ENCODE measurements at places on chromosomes 3 and 15.
A peak's percentile ranks its signal among the peaks of the same experiment; 100 is the strongest.

- DNase-seq, result no peak
These were observed 48.7 kb downstream of the PPM1L start for GRCh38 chr3:160804762-160805161.

GRCh38 chr3:188389711-188390342 is 235.9 kb downstream of the LPP start:
- peak; percentile 30 for DNase-seq

- DNase-seq, result no peak
These were observed 43.1 kb upstream of the SLC6A6 start for GRCh38 chr3:14359348-14359747.

DNA sequence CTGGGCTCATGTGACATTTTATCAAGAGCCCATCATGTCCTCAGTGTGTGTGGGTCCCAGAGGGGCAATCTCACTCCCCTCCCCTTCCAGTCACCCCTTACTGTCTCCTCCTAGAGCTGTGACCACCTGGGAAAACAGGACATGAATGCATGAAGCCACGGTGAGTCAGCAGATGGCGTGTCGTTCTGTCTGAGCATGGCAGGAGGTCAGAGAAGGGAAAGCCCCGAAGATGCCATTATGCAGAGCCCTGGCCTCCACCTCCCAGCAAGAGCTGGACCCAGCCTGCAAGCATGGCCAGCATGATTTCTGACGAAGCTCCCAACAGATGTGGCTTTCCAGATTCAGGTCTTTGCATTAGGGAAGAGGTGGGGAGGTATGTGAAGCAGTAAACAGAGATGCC is 118.5 kb downstream of the TLE3 start:
- no peak for DNase-seq

All from stimulated activated CD4-positive, alpha-beta T cell treated with anti-CD3 and anti-CD28 coated beads, Interleukin-15, amount 100 ng/mL, for 48 hours (primary cell).